ENCODE measurements at places on chromosomes 13 and 19. TPM values are rescaled to one million over a fixed set of nuclear protein-coding genes. Genes with fewer than 3 reads are reported as not detected.

PPP1R37 gene
- polyA plus RNA-seq: 40.3 TPM

NCCRP1 gene
- polyA plus RNA-seq: 0.33 TPM

GRCh38 chr19:11024259-11024658 is 63.4 kb downstream of the SMARCA4 start:
- peaks cover 97% of the 10 kb centered on the region for H3K36me3 ChIP-seq
- DNase-seq: no peak
- no peaks in the 10 kb centered on the region for H3K4me1 ChIP-seq
- H3K4me3 ChIP-seq: no peak overlapping the region

DNA sequence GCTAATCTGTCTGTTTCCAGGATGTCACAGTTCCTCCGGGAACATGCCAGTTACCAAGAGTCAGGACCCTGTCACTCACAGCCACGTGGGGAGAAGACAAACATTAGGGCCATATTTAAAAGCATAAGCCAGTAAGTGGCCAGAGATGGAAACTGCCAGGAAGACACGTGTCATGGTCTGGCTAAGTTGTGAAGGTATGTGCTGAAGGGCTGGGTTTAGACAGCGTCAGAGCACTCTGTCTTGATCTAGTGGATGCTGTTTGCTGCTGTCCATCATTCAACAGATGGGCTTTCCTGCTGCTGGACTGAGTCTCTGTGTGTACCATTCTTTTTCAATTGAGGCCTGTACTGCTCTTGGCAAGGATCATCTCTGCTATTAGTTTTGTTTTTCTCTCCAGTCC is 128.6 kb downstream of the HS6ST3 start:
- H3K36me3 ChIP-seq: no peaks in the 10 kb centered on the region
- H3K27ac ChIP-seq: no peak overlapping the region
- H3K4me1 ChIP-seq: no peaks in the 10 kb centered on the region

CBY2 gene
- not detected for polyA plus RNA-seq

DNA sequence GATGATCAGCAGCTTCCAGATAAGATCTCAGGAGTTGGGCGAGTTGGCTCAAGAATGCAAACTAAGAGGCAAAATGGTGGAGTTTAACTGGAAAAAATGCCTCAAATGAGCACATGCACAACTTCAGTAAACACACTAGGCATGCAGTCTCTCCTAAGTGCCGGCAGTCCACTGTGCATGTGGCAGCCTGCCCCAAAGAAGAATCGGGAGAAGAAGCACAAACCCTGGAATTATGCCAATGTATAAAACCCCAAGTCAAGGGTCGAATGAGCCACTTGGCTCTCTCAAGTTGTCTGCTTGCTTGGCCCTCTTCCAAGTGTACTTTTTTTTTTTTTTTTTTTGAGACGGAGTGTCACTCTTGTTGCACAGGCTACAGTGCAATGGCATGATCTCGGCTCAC is 53.3 kb upstream of the SLITRK1 start:
- no peak for DNase-seq
- H3K4me3 ChIP-seq: no peak overlapping the region
- no peak overlapping the region for H3K27ac ChIP-seq
- no peaks in the 10 kb centered on the region for H3K27me3 ChIP-seq
- H3K4me1 ChIP-seq: no peaks in the 10 kb centered on the region
- no peaks in the 10 kb centered on the region for H3K36me3 ChIP-seq

KLF1 gene
- 0.79 TPM for polyA plus RNA-seq

DNA sequence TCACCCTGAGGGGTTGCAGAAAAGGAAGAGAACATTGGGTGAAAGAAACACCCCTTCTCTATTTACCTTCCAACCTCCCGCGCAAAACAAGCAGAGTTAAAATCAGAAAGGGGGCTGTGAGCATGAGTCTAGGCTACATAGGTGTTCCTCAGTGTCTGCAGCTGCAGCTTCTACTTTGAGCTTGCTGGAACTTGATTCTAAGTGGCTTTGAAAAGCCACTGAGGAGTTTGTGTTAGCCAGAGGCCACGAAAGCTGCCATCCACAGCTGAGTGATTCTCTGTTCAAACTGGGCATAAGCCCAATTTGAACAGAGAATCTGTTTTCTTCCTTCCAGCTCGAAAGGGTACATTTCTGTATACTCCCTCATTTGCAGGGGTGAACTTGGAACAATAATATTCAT is 343.9 kb downstream of the PCDH9 start:
- no peak for DNase-seq
- H3K4me3 ChIP-seq: no peak overlapping the region
- no peaks in the 10 kb centered on the region for H3K36me3 ChIP-seq
- no peaks in the 10 kb centered on the region for H3K27me3 ChIP-seq
- no peak overlapping the region for H3K27ac ChIP-seq

KLK1 gene
- polyA plus RNA-seq: 23.1 TPM

GRCh38 chr19:41753936-41754529 is 1.3 kb upstream of the CEACAM6 start:
- peaks cover 9% of the 10 kb centered on the region for H3K4me1 ChIP-seq
- H3K4me3 ChIP-seq: no peak overlapping the region
- DNase-seq: no peak
- H3K36me3 ChIP-seq: no peaks in the 10 kb centered on the region
- no peak overlapping the region for H3K27ac ChIP-seq

ZNF534 gene
- 0.40 TPM for polyA plus RNA-seq

GRCh38 chr19:18698321-18699167 is 15.1 kb downstream of the CRTC1 start:
- H3K4me3 ChIP-seq: no peak overlapping the region
- no peaks in the 10 kb centered on the region for H3K36me3 ChIP-seq
- H3K4me1 ChIP-seq: peaks cover 8% of the 10 kb centered on the region
- DNase-seq: no peak
- no peak overlapping the region for H3K27ac ChIP-seq
- H3K27me3 ChIP-seq: no peaks in the 10 kb centered on the region

- H3K4me3 ChIP-seq: no peak overlapping the region
- no peaks in the 10 kb centered on the region for H3K4me1 ChIP-seq
- H3K36me3 ChIP-seq: no peaks in the 10 kb centered on the region
- no peak overlapping the region for H3K27ac ChIP-seq
Observed at GRCh38 chr13:112346173-112346898, 29.8 kb upstream of the SPACA7 start.

GRCh38 chr19:29366757-29367156 is 153.8 kb upstream of the UQCRFS1 start:
- H3K4me3 ChIP-seq: no peak overlapping the region
- H3K27ac ChIP-seq: no peak overlapping the region
- peaks cover 6% of the 10 kb centered on the region for H3K27me3 ChIP-seq
- DNase-seq: no peak
- no peaks in the 10 kb centered on the region for H3K36me3 ChIP-seq
